ENCODE measurements at places on chromosomes 7 and 10.
A peak's percentile ranks its signal among the peaks of the same experiment; 100 is the strongest.

DNA sequence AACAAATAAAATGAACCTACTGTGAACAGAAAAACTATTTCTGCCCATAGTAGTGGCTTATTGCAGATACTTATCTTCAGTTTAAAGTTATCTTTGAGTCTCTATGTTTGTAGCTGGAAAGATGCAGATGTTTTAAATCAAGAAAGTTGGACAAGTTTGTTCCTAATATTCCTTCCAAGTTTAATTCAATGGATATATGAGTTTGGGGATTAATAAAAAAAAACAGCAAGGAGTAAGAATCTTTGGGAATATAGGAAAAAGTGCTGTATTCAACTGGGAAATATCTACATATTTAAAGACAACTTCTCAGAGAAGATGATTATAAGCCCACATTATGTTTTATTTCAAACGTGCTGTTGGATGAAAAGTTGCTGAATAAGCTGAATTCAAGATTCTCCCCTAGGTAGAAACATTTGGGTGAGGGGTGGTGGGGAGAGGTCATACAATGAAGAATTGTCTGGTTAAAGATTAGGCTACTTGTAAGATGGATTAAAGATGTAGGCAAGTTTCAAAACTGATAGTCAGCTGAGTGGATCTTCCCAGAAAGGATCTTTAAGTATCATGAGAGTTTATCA is 1135.2 kb downstream of the CNTNAP2 start:
- DNase-seq, result no peak

DNA sequence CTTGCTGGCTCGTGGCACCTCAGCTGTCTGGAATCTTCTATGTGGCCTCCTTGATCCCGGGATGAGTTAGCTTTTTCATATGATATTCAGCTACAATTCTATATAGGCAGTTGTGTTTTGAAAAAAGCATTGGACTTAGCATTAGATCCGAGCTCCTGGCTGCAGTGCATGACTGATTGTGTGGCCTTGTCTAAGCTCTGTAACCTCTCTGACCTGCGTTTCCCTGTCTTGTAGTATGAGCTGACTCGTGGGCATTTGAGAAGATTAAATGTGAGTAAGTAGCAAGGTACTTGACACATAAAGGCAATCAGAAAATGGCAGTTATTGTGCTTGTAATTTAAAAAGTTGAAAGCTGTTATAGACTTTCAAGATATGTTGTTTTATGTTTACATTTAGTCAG is 85.9 kb downstream of the CCNY start:
- no peak for DNase-seq

- DNase-seq, result no peak
Measured at GRCh38 chr7:152086513-152086912, 61.0 kb downstream of the GALNT11 start.

- DNase-seq, result peak; percentile 83
Measured at GRCh38 chr10:98045785-98046389, 15.5 kb upstream of the CRTAC1 start.

- peak; percentile 42 for DNase-seq
Measured at GRCh38 chr10:88281592-88282347, 301.3 kb downstream of the RNLS start.

DNA sequence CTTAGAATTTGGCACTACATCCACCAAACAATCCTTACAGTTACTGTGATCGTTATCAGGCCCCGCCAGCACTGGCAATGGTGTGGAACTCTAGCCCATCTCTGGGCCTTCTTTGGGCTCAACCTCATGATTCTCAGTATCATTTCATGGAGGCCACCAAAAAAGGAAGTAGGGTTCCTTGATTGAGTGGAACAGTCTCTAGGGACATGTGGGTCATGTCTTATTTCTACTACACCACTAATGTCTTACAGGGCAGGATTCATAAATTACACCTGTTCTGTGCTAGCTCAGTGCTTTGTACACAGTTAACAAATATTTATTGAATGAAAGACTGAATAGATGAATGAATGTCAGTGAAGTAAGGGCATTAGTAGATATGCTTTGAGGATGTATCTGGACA is 53.9 kb downstream of the AP3M1 start:
- peak; percentile 22 for DNase-seq

- no peak for DNase-seq
Measured at GRCh38 chr7:107900496-107901015, 9.6 kb downstream of the DLD start.

DNA sequence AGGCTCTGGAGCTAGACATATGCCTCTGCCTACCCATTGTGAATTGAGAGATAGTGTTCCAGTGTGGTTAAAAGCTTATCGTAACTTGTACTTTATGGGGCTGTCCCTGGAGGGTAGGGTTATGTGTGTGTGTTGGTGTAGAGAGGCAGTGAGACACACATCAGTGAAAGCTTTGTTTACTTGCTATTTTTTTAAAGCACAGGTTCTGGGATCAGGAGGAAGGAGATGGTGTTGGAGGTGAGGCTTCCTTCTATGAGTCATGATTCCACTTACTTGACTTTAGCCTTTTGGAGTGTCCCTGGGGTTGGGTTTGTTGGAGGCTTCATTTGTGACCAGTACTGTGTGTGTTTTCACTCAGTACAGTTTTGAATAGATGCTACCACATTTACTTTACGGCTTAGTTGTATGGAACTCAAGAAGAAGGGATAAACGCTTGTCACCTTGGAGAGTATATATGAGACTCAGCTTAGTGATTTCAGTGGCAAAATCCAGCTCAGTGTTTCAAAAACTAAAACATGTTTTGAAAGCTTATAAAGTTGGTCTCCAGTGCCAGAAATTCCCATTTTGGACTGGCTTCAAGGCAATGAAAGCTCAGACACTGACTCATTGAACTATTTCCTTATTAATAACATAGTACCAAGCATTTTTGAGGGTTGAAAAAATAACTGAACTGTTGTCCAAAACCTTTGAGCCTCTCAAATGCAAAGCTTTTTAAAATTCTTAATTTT is 106.2 kb downstream of the PLXDC2 start:
- no peak for DNase-seq

GRCh38 chr7:73830681-73831583 is at the start of gene CLDN4:
Gene CLDN4, plus strand, starts transcription at chr7:73830996. Its CDS starts 206 bp downstream, at chr7:73831202.
- DNase-seq, result no peak
